Fibroblast of skin of right quadriceps (primary cell): ENCODE measurements at places on chromosomes 5 and 9.

DNA sequence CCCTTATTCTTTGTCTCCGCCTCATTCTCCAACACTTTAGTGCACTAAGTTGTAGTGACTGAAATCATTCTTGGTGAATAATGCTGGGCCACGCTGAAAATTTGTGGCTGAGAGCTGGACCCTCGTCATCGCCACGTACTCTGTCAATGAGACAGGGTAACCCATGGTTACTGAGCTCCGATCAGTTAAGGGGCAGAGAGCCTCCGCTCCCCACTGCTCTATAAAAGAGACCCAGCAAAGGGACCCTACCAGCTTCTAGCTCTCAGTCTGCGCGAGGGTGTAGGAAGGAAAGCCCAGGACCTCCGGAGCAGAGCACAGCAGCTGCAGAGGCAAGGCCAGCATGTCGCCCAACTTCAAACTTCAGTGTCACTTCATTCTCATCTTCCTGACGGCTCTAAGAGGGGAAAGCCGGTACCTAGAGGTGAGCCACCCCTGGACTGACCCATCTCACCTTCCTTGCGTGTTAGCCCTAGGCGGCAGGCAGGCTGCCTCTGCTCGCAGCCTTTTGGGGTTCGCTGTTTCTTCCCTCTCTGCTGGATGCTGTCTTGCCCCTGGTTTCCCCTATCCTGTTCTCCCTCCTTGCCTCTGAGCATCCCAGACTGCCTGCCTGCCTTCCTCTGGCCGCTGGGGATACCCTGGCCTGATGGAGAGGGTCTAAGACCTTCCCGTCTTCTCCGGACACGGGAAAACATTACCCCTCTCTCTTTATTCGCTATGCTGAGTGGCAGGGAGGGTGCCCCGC lies at the start of gene CRHBP:
Gene CRHBP, plus strand, starts transcription at position 251 of the 742 bp plus-strand sequence. Its CDS starts 90 bp downstream, at position 341.
- DNase-seq: no peak

DNA sequence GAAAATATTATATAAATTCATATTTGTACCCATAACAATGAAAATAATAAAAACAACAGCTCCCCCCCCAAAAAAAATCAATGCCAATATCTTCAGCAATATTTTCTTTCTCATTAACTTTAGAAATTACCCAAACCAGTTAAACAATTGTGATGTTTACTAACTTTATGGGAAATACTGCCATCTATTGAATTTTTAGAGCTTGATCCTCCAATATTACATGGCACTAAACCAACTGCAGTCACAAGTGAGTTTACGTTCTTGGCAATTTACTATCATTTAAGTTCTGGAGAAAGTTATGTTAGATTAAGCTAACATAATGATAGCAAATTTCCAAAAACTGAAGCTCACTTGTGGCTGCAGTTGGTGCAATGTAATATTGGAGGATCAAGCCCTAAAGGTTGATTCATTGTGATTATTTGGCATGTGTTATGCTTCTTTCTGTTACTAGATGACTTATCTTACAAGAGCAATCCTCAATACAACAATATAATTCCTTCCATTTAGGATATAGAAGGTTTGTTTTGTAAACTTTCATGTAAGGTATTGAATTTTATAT lies 379.5 kb downstream of the CDH18 start:
- no peak for DNase-seq

GRCh38 chr9:21102305-21102704 lies 24.6 kb upstream of the IFNB1 start:
- no peak for DNase-seq

DNA sequence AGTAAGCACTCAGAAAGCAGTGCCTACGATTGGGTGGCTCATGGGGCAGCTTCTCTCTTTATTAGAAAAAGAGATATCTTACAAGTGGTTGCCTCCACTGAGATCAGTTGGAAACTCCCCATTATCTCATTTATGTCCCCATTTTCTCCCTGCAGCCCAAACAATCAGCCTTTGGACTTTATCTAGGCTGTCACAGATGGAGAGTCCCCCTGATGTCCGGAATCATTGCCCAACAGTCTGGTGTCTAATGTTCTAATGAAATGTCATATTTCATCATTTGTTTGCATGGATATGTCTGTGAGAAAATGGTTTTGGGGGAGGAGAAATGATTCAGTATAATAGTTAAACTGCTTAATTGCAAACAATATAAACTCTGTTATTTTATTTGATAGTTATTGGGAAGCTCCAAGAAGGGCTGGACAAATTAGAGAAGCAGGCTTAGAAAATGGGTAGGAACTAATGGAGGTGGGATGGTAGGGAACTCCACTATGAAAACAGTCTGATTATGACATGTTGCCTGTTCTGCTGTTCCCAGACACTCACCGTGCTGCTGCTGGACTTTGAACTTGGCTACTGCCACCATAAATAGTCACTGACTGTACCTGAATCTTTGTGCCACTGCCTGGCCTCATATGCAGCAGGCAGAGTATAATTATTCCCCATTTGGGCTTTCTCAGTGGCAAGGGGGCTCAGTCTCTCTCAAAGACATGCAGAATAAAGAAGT lies 38.3 kb upstream of the SMAD5 start:
- no peak for DNase-seq

DNA sequence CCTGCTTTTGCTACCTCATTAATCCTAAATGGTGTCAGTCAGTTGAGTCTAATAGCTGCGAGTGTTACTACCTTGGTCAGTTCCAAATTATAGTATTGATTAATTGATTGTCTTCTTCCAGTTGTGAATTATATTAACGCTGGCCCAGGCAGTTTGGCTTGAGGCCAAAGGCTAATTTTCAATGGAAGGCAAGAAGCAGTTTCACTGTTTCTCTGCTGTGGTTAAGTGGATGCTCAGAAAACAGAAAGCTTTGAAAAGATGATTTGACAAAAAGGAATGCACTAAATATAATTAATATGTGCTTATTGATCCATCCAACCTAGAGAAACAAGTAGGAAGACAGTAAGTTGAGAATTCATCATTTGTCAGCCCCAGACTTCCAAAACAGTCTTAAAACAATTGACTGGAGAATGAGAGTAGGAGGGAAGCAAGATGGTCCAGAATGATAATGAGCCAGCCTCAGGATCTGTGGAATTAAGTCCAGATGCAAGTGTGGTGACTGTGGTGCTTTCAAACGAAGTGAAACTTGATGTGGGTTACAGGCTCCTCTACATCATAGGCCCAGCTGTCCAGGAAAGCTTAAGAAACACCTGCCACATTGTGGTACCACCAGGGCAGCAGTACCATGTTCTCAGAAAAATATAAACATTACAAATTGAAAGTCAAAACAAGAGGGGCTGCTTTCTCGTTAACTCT lies 1371.0 kb upstream of the DMAC1 start:
- DNase-seq: no peak

- peak; percentile 73 for DNase-seq
Measured at GRCh38 chr5:9473624-9474023, 72.3 kb downstream of the SEMA5A start.

DNA sequence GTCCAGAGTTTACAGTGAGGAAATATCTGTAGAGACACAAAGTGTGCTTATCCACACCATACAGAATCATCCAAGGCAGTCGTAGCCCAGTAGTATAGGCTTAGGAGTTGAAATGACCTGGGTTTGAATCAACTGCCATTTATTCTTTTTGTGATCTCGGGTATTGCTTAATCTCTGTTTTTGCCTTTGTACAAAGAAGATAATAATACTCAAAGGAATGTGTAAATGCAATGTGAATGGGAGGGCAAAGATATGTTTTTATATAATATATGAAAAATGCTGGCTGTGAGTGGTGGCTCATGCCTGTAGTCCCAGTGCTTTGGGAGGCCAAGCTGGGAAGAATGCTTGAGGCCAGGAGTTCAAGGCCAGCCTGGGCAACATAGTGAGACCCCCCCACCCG lies 141.1 kb downstream of the SPATA31D1 start:
- no peak for DNase-seq

- DNase-seq: no peak
Measured at GRCh38 chr9:26219961-26220360, 541.7 kb upstream of the TUSC1 start.

DNA sequence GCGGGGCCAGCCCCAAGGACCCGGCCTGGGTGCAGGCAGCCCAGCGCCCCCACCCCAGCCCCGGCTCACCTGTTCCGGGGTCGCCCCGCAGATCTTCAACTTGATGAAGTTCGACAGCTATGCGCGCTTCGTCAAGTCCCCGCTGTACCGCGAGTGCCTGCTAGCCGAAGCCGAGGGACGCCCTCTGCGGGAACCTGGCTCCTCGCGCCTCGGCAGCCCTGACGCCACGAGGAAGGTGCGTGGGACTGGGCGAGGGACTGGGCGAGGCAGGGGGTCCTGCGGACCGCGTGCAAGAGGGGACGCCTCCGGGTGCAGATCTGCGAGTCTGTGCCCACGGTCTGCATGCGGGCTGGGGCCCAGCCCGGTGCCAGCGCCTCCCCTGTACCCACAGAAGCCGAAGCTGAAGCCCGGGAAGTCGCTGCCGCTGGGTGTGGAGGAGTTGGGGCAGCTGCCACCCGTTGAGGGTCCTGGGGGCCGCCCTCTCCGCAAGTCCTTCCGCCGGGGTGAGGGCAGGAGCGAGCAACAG lies 9.7 kb downstream of the RGS14 start:
- no peak for DNase-seq

- peak; percentile 84 for DNase-seq
Measured at GRCh38 chr9:128733256-128733655, 9.3 kb upstream of the ZDHHC12 start.

GRCh38 chr9:78169125-78169524 lies 66.8 kb upstream of the CEP78 start:
- no peak for DNase-seq

DNA sequence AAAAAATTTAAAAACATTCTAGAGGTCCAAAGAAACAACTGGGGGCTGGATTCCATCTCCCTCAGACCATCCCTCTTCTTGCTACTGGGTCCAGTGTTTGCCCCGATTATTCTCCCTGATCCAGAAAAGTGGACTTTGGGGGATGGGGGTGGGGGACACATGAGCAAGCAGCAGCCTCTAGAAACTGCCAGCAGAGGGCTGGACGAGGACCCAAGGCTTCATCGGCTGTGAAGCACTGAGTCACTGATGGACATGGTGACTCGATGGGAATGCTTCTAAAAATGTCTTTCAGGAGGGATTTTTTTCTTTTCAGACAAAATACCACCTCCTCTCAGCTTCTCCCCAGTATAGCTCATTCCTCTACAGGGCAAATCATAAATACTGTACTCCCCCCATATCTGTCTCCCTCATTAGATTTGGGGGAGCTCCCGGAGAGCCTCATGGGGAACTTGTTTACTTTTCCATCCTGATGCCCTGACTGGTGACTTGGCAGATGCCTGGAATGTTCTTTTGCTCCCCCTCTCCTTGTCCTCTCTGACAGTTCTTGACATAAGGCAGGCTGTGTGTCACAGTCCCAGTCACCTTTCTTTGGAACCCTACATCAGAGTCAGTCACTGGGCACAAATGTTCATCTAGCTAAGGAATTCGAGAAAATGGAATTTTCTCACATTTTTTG lies 67.2 kb upstream of the STC2 start:
- peak; percentile 69 for DNase-seq

DNA sequence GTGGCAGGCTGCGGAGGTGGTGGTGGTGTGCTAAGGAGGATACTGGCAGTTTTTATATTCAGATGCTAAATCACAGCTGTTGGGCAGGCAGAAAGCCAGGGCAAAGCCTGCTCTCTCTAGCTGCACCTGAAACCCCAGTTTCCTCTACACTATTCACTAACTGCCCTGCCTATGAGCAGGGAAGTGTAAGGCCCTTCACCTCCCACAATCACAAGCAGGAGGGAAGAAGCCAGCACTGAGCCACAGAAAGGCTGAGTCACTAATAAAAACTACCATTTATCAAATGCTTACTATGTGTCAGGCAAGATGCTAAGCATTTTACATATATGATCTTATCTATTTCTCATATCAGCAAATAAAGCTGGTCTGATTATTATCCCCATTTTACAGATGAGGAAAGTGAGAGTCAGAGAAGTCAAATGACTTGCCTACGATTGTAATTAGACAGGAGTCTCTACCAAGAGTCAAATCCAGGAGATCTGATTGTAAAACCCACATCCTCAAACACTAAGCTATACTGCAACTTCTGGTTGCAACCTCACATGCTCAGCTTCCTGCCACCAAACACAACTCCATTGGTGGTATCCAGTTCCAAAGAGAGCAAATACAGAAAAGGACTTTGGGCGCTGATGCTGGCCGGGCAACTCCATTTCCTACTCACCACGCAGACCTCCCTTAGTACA lies 17.7 kb upstream of the IL6ST start:
- peak; percentile 75 for DNase-seq

DNA sequence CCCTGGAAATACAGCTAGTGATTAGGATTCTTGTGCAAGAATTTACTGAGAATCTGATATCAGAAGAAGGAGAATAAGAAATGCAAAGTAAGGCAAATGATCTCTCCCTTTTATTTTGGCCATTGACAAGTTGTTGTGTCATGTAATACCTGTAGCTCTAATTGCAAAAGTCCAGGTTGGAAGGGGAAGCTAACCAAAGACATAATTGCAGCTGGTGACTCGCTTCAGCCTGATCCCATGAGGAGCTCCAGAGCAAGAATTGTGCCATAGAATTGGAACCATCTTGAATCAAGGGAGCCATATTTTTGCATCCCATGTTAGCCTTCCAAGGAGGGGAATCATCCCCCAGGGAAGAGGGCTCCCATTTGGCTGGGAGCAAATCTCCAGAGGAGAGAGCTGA lies 149.6 kb upstream of the MOCS2 start:
- no peak for DNase-seq

DNA sequence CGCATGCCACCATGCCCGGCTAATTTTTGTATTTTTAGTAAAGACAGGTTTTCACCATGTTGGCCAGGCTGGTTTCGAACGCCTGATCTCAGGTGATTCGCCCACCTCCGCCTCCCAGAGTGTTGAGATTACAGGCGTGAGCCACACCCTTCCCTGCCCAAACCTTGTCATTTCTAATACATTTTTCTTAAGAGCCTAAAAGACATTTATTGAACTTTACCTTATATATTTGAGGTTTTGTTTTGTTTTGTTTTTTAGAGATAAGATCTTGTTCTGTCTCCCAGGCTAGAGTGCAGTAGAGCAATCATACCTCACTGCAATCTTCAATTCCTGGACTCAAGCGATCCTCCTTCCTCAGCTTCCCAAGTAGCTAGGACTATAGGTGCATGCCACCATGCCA lies 39.8 kb upstream of the FANCC start:
- DNase-seq: no peak

DNA sequence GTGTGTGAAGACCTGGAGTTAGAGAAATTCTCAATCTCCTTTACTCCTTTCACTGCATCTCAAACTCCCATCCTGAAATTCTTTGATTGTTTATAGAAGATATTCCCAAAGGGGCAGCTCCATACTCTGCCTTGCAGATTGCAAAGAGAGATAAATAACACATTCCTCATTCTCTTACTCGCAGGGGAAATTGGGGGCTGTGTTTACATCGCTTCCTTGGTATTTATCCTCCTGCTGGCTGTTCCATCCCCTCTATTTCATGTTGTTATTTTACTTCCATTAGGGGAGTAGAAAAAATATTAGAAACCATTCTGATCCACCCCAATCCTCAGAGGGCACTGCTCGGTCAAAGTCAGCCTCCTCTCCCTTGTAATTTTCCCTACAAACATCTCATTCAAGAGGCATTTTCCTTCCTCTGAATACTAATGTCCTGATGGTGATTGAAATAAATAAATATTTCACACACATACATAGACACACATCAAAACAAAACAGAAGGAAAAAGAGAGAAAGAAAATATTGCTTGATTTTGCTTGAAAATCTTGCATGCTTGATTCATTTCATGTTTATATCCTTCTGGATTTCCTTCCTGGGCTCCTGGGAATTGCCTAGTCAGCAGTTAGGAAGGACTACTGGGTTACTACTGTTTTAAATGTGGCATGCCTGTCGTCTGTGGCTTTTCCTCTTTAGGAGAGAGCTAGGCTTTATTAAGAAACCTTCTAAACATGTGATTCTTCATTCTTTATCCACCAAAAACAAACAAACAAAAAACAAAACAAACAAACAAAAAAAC lies 420.1 kb upstream of the PAPPA start:
- DNase-seq: peak; percentile 90

- DNase-seq: no peak
Measured at GRCh38 chr5:136560126-136560525, 194.8 kb upstream of the TRPC7 start.
